NCI-H510A (cell line): ENCODE measurements at places on chromosomes 3 and 15.

- no peak for DNase-seq
Observed at GRCh38 chr15:50909010-50909317, 481 bp downstream of the AP4E1 start.

DNA sequence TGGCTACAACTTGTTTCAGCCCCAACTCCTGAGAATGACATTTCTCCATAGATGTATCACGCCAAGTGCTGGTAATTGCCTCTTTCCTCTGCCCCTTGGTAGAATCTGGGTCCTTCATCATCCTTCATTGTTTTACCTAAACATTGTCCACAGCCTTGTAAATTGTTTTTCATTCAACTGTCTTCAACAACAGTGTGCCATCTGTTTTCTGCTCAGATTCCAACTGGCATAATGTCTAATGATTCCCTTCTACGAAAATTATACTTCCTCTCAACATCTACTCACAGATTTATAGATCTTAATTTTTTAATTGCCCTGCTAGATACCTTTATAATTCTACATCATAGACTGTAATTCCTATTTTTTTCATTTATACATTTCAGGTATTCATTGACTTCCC, 226.9 kb downstream of the TPRG1 start:
- DNase-seq: no peak

DNA sequence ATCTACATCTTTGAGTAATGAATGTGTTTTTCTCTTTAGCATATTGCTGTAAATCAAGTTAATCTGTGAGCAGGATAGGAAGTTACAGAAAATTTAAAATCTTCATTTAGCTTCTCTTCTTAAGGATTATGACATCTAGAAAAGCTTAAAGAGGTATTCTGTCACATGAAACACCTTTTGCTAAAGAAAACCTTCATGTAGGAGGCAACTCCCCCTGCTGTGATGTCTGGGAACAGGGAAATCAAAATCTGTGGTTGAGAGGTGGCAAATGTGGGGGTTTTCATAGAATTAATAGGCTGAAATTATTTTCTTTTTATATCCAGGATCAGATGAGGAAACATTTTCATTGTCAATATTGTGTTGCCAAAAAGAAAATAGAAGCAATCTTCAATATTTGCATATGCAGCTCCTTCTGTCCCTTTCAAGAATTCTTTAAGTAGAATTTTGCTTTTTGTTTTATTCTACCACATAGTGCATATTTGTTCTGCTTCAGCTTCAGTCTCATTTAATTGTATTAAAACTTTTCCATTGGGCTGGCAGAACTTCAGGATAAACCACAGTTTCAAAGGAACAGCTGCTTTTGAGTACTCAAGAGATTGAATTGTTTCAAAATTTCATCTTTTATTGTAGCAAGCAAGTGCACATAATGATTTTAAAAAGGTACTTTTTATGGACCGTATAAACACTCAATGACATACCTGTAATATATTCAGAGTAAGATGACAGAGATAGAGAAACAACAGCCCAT, 128.4 kb downstream of the RAP2B start:
- DNase-seq: no peak

- no peak for DNase-seq
Observed at GRCh38 chr3:17605032-17605431, 137.4 kb downstream of the TBC1D5 start.

- no peak for DNase-seq
Observed at GRCh38 chr3:31157893-31158620, 263.6 kb upstream of the GADL1 start.

- DNase-seq: no peak
Observed at GRCh38 chr3:161310649-161311423, 60.5 kb downstream of the SPTSSB start.

- DNase-seq: no peak
Observed at GRCh38 chr3:23114432-23114831, 88.7 kb upstream of the UBE2E2 start.

DNA sequence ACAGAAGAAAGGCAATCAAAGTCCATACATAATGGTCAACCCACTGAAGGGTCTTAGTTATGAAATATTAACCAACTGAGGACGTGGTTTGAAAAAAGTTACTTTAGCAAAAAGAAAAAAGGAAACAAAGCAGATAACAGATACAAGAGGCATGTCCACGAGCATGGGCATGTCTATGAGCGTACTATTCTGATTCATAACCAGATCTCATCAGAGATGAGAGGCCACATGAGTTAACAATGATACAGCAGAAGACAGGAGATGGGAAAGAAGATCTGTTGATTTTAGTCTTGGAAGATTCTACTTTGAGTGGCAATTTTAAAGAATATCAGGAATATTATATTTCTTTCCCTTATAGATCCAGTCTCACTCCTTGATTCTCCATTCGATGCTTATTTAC, 262.9 kb upstream of the SLITRK3 start:
- no peak for DNase-seq

GRCh38 chr15:51198701-51199232, 104.1 kb upstream of the TNFAIP8L3 start:
- no peak for DNase-seq

DNA sequence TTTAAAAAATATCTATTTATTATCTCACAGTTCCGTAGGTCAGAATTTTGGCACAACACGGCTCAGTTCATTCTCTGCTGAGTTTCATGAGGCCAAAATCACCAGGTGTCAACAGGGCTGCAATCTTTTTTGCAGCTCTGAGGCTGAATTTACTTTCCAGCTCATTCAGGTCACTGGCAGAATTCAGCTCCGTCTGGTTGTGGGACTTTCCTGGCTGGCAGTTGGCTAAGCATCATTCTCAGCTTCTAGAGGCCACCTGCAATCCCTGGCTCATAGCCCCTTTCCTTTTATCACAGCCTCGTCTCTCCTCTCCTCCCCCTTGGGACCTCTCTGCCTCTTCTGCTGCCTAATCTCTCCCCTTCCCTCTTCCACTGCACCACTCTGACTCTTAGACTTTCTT, 174.0 kb upstream of the WNT5A start:
- no peak for DNase-seq

DNA sequence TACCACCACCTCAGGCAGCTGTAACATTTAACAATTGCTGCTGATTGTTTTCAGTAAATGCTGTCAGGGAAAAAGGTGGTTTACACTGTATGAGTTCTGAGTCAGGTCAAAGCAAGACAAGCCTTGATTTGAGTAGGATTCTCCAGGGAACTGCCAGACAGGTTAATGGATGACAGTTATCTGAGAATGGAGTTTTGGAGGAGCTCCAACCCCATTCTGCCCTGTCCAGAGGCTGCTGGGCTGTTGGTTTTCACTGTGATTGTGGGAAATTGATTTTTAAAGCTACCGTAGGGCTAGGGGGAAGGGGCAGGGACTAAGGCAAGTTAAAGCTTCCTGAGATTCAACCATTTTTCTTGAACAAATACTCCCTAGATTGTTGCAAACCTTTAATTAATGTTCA, 39.9 kb downstream of the TICRR start:
- DNase-seq: no peak

GRCh38 chr3:50575372-50575771, 6.0 kb downstream of the HEMK1 start:
- DNase-seq: no peak

DNA sequence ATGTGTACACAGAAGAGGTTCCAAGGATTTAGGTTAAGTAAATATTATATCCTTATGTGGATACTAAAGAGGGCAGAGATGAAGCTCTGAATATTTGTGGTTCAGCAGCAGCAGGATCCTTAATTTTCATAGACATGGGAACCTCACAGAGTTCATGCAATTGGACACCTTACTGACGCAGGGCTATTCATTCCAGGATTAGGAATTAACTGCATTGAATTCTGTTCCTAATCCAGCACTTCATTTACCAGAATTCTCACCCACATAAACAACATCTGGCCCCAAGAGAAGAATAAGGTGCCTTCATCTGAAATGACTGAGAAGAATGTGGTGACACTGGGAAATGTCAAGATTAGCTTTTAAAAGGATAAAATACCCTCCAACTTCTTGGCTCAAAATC, 62.4 kb downstream of the ADAMTS9 start:
- no peak for DNase-seq

DNA sequence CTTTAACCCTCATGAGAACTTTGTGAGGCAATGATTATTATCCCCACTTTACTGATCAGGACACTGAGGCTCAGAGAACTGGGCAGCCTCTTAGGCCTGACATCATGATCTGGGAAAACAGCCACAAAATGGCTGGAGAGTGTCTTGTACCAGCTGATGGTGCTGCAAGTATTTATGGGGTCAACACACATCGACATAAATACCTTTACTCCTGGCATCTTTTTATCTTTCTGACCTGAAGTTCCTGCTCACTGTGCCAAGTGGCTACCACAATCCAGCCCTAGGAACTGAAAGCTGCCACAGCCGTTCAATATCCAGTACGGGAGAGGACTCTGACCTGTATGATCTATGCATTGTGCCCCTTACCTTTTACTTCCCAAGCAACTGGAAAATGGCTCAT, 29.2 kb upstream of the MUC13 start:
- no peak for DNase-seq

- no peak for DNase-seq
Observed at GRCh38 chr15:35481992-35482391, 64.0 kb downstream of the DPH6 start.

DNA sequence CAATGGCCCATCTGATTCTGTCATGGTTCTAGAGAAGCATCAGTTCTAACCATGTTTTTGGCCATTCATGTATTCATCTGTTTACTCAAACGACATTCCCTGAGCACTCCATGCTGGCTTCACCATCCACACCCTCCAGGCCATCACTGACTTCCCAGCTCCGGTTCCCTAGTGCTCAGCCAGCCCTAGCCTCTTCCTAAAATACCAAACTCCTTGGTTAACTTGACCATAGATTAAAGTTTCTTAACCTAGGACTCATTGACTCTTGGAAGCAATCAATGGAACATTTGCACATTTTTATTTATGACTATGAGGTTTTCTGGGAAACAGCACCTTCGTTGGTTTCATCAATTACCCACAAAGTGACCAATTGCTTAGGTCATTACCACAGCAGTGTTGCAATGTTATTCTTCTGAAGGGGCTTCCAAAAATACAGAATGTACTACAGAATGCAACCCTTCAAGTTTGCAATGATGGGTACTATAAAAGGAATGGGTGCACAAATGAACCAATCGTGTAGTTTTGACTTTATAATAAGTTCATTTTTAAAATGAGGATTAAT, 27.2 kb upstream of the SLC25A36 start:
- DNase-seq: no peak

DNA sequence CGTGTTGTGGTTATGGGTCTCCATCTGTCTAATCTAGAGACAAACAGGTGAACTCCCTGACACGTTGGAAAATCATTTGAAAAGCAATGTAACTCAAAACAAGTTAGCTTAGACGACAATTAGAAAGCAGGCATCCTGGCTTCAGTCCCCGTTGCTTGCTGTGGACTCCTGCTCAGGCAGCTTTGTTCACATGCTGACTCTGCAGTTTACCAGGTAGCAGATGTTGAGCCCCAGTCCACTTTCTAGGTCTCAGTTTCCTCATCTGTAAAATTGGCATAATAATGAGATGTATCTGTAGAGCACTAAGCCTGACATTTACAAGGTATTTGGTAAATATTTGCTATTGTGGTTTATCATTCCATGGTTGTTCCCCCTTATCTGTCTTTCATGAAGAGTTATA, 327.2 kb upstream of the CHRM5 start:
- DNase-seq: no peak

DNA sequence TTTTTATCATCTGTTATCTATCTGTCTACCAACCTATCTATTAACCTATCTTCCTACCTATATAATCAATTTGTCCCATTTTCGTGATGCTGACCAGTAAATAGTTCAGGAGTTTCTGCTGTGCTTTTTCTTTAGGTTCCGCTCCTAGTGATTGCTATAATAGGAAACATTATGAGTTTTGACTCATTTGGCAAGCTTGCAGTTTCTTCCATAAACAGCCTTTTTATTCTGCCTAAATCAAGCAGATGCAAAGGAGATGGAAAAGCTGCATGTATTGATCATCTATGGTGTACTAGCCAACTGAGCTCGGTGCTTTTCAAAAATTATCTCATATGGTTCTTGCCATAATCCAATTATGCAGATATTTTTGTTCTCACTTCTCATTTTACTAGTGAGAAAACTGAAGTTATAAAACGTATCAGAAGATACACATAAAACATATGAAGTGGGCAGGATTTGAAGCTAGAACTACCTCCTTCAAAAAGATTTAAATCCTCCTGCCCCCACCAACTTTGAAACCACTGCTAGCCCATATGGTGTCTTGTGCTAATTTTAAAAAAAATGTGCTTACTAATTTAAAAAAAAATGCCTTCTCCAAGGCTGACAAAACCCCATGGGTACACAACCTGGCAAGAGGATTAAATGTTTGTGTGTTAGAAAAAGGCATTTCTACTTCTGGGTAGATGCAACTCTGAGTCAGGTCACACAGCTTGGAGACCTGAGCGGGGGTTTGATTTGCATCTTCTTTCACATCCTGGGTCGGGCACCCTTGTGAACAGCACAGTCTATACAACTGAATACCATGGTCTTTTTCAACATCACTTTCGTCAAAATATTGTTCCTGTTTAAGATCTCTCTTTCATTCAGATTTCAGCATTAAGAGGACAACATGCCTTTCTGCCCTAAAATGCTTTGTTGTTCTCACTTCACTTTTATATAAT, 267.0 kb downstream of the CHL1 start:
- no peak for DNase-seq

DNA sequence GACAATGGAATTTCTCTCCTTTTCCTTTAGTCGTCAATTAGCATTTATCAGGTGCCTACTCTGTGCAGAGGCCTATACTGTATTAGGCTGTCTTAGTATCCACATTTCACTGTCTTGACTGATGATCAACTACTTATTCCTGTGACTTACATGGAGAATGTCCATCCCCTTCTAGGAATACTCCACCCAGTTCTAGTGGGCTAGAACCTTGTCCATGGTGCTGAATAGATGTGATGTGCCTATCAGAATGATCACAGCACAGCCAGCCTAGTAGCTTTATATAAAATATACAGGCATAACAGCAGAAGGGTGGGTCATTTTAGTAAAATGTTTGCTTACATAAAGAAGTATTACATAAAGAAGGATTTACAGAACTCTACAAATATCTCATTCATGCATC, 621.4 kb downstream of the PDCD6IP start:
- no peak for DNase-seq

GRCh38 chr15:101042320-101042719, 123.2 kb downstream of the LRRK1 start:
- no peak for DNase-seq

DNA sequence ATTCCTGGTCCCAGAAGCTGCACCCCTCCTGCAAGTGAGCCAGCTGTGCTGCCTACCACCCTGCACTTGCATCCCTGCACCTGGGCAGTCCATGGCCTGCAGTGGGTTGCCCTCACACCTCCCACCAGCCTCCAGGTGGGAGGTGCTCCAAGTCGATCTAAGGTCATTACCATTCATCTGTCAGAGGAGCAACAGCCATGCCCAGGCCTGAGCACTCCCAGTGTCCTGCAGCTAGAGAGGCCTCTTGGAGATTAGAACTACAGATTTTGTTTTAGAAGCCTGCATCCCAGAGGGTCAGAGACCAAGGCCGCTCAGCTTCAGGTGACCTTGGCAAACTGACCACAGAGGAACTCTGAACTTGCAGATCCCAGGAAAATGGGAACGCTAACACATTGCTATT, 9.0 kb upstream of the ZXDC start:
- no peak for DNase-seq
